ENCODE measurements at places on chromosomes 3 and 15. TPM values are rescaled to one million over a fixed set of nuclear protein-coding genes. Genes with fewer than 3 reads are reported as not detected.

GRCh38 chr3:52036222-52036694 is 20.1 kb downstream of the DUSP7 start:
- no peak for DNase-seq

DNA sequence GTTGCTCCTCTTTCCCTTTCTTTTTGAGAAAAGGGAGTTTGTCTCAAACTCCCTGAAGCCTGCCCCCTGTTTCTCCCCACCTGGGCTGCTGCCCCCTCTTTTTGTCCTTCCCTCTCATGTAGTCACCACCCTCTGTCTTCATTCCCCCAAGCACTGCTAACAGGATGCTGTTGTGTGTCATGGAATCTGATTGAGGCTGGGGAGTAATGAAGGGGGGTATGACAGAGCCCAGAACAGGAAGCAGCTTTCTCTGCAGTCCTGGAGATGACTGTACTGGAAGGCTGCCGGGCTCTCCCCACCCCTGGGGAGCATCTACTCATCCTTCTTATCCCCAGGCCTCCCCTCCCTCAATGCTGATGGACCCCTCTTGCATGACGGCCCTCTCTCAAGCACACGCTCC is 181.6 kb downstream of the ABHD5 start:
- peak; percentile 88 for DNase-seq

GRCh38 chr3:52298149-52299098 is 10.8 kb downstream of the GLYCTK start:
- no peak for DNase-seq

DNA sequence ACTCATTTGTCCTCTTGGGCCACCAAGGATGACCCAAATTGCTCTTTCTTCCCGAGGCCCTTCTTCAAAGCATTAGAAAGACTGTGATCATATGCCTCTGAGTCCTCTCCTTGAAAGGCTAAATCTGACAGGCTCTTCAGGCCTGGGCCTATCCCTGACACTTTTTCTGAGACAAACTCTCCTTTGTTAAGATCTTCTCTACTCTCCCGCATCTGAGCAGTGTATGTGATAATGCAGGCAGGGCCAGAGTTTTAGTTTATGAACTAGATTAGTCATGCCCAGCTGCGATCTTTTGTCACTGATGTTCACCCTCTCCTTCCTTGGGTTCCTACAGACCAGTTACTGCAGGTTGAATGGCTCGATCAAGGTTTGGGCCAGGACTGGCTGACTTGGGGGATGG is 39.2 kb downstream of the MASP1 start:
- DNase-seq, result no peak

DNA sequence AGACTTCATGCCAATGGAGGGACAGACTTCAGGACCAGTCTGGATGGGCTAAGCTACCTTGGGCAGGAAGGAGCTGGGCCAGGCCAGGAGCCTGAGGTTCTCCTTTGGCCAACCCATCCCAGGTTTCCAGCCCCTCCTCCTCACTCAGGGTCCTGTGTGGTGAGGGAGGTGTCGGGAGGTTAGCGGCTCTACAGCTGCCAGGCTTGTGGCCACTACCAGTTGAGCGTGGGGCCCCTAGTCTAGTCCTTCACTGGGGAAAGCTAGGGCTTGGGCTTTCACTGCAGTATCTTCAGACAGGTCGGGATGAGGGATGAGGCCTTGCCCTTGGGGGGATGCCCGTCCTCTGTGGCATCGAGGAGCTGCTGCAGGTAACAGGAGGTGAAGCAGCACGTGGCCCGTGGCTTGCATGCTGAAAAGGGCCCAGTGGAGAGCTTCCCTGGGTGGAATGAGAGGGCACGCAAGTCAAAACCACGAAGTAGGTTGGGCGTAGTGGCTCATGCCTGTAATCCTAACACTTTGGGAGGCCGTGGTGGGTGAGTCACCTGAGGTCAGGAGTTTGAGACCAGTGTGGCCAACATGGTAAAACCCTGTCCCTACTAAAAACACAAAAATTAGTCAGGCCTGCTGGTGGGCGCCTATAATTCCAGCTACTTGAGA is 8.5 kb upstream of the FANCD2 start:
- DNase-seq, result no peak

BTLA gene
- total RNA-seq, result not detected

CATSPER2 gene
- 0.66 TPM for total RNA-seq

Data from esophagus muscularis mucosa (tissue), 4 donors.